Ovary (tissue), 10 donors: ENCODE measurements at places on chromosomes 7 and 10. TPM values are rescaled to one million over a fixed set of nuclear protein-coding genes. Genes with fewer than 3 reads are reported as not detected.

Gene MUC3A
- not detected for total RNA-seq

Gene MMS19
- total RNA-seq: 56.1 TPM

Gene AKR1C3
- 19.3 TPM for total RNA-seq

Gene STAM
- total RNA-seq: 22.3 TPM

Gene PODXL
- total RNA-seq: 20.6 TPM

Gene PLXDC2
- 43.4 TPM for total RNA-seq

Gene EEPD1
- 10.7 TPM for total RNA-seq

Gene SFMBT2
- 11.2 TPM for total RNA-seq

Gene TAC1
- total RNA-seq: not detected

Gene FAM237B
- total RNA-seq: not detected

Gene PLAU
- 6.5 TPM for total RNA-seq

Gene MYPN
- not detected for total RNA-seq

Gene ZSCAN25
- 10.2 TPM for total RNA-seq
